NCI-H146 (cell line): ENCODE measurements at places on chromosomes 6 and 20.

DNA sequence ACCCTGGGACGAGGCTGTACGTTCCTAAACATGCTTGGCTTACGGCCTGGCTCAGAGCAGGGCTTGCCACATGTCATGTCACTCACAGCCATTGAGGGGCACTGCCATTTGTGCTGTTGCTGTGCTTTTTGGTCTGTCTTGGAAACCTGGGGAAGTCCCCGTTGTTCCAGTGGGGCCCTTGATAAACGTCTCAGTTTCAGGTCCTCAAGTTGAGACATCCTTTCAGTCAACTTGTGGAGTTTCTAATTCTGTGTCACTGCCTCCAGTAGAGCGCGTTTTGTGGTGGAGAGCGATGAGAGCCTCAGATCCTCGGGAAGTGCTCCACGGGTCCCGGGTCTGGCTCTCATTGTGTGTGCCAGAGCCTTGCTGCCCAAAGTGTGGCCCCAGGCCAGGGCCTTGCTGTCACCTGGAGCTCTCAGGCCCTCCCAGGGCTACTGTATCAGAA lies 43.0 kb upstream of the CCR6 start:
- no peak for DNase-seq

GRCh38 chr6:147689398-147689797 lies 180.9 kb downstream of the SAMD5 start:
- no peak for DNase-seq

DNA sequence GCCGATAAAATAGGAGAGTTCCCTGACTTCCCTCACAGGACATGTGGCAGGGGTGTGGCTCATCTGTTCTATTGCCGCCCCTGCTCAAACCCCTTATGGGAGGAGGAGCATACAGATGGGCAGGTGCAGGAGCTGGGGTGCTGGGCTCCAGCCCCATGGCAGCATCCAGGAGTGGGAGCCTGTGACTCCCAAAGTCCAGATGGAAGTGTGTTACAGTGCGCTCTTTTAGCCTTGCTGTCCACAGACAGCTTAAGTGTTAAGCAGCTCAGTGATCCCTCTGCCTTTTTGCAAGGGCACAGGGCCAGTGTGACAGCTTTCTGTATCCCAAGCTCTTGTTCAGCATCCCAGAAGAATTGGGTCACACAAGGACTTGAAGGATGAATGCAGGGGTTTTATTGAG lies 212.3 kb upstream of the MYLIP start:
- no peak for DNase-seq

DNA sequence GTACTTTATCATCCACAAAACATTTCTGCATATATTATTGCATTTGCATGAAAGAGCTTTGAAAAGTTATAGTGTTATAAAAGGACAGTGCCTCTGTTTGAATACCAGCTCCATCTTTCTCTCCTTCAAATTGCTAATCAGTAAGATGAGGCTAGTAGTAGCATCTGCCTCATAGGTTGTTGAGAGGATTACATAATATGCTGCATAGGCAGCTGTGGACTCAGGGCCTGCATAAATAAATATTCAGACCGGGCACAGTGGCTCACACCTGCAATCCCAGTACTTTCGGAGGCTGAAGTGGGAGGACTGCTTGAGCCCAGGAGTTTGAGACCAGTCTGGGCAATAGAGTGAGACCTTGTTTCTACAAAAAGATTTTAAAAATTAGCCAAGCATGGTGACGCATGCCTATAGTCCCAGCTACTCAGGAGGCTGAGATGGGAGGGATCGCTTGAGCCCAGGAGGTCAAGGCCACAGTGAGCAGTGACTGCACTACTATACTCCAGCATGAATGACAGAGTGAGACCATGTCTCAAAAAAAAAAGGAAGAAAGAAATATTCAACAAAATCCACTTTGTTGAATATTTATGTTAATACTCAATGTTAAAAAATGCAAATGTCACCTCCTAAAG lies 18.3 kb upstream of the SEC63 start:
- no peak for DNase-seq

- no peak for DNase-seq
Measured at GRCh38 chr6:19921786-19922185, 84.6 kb downstream of the ID4 start.

DNA sequence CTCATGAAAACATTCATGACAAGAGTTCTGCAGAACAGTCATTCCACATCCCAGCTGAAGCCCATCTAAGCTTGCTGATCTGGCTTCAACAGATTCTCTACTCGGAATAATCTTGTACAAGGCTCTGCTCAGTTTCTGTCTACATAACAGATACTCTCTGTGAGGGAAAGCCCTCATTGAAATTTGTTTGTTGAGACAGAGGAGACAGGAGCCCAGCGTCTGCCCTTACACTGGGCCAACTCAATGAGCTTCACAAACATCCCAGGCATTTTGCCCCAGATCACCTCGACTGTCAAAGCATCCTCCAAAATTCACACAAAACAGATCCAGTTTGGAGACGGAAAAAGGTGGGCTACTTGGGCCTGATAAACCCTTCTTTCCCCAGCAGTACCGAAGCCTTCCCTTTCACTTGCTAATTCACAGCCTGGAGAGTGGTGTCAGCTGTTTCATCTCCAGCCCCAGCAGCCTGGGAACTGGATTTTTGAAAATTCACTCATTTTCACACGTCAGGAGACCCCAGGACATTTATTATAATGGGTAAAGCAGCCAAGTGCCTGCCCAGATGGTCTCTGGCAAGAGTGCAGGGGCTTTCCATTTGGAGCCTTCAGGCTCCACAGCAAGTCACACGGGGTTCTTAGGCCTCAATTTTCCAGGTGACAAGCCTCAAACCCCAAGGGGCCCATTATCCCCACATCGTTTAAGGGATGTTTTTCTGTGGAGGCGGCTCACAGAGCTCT lies 7.3 kb downstream of the CCDC167 start:
- no peak for DNase-seq

GRCh38 chr6:18445228-18445627 lies 58.1 kb downstream of the RNF144B start:
- no peak for DNase-seq

DNA sequence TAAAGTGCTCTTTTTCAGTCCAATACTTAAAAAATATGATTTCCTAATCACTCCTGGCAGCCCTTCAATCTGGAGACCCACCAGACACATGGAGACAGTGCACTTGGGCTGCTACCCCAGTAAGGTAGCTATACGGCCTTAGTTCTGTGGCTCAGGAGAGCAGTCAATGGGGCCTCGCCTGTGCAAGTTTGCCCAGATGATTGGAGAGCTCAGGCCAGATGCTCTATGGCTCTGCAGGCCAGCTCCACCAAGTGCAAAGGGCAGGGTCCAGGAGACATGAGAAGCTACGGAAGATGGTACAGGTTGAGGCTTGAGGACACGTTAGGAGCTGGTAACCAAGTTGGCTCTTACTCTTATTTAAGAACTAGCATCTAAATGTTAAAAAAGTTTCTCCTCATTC lies 30.7 kb downstream of the STK38 start:
- DNase-seq = no peak

DNA sequence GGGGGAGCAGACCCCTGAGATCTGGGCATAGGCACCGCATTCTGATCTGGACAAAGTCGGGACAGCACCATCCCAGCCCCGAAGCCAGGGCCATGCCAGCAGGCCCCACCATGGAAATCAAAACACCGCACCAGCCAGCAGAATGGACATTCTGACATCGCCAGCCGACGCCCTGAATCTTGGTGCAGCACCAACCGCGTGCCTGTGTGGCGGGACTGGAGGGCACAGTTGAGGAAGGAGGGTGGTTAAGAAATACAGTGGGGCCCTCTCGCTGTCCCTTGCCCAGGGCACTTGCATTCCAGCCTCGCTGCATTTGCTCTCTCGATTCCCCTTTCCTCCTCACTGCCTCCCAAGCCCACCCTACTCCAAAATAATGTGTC lies 2.0 kb downstream of the NNAT start:
- DNase-seq = no peak

DNA sequence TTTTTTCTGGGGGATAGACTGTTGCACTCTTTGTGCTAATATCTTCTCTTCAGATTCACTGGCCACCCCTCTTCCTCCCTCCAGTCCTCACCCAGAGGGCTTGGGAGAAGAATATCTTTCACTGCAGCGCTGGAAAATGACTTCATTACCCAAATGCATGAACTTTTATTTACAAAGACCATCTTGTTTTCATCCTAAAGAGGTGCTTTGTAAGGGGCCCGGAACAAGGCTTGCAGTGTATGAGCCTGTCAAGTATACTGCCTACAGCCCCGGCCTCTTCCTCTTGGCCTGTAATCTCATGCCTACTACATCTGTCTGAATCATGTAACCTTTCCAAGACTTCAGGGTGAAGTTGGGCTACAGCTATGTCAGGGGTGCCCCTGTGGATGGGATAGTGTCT lies 554 bp upstream of the LAMA4 start:
- no peak for DNase-seq

- DNase-seq = no peak
Measured at GRCh38 chr20:46698788-46699187, 9.5 kb upstream of the TP53RK start.

DNA sequence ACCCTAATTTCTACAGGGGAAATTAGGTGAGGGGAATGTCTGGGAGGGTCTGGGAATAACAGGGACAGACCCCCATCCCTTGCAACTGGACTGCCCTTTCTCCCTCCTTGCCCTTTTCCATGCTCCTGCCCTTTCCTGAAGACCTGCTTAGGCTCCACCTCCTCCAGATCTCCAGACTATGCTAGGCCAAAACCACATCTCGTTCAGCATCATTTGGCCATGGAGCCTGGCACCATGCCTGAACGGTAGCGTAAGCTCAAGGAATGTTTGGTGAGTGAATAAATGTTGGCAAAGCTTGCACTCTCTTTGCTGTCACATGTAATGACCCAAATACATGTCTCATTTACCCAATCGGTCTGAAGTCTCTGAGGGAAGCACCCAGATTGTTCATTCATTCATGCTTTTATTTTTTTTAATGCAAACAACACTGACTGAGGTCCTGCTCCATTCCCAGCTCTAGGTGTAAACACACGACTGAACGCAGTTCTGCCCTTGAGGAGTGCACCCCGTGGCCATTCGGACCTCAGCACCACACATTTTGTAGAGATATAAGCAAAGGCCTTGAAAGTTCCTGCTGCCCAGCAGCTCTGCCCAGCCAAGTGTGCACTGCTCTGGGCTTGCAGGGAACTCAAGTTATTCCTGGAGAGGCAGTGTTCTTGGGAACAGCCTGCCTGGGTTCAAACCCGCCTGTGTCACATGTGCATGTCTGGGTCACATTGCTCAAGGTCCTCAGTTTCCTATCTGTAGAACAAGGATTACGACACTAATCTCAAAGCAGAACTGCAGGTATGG lies 1.1 kb upstream of the GRM4 start:
- no peak for DNase-seq
